ENCODE measurements at places on chromosomes 7 and 10.

DNA sequence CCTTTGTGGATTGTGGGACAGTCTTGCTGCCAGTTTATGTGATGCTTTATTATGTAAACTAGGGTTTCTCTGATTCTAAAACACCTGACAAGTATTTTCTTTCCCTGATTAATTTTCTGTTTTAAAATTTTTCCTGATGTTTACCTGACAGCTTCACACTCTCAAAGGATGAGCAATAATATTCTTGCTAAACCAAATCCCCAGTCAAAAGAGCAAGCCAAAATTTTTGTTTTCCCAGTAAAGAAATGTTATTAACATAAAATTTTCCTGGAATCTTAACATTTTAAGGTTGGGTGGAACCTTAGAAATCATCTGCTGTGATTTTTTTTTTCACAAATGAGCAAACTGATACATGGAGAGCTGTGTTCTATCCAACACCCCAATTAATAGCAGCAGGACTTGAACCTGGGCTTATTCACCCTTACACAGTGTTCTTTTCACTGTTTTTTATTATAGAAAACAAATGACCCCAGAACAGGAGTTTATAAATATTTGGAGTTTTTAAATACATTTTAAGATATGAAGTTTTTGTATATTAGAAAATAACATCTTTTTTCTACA lies 185.2 kb upstream of the VIPR2 start:
- no peaks in the 10 kb centered on the region for H3K4me1 ChIP-seq
- no peaks in the 10 kb centered on the region for H3K36me3 ChIP-seq
- no peak overlapping the region for H3K27ac ChIP-seq
- DNase-seq, result no peak
- H3K27me3 ChIP-seq, result no peaks in the 10 kb centered on the region

DNA sequence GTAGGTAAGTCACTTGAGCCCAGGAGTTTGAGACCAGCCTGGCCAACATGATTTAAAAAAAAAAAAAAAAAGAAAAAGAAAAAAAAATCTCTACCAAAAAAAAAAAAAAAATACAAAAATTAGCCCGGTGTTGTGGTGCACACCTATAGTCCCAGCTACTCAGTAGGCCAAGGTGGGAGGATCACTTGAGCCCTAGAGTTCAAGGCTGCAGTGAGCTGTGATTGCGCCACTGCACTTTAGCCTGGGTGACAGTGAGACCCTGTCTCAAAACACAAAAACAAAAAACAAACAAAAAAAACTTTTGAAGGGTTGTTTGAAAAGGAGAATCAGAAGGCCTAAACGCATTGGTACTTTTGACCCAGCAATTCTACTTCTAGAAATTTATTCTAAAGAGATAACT lies 13.7 kb downstream of the TLL2 start:
- no peak overlapping the region for H3K27ac ChIP-seq
- no peak overlapping the region for H3K4me3 ChIP-seq
- no peak for DNase-seq
- no peaks in the 10 kb centered on the region for H3K36me3 ChIP-seq
- no peaks in the 10 kb centered on the region for H3K27me3 ChIP-seq
- peaks cover 19% of the 10 kb centered on the region for H3K4me1 ChIP-seq

GRCh38 chr10:131081376-131081775 lies 230.1 kb downstream of the TCERG1L start:
- no peaks in the 10 kb centered on the region for H3K27me3 ChIP-seq
- DNase-seq, result no peak
- H3K4me1 ChIP-seq, result no peaks in the 10 kb centered on the region
- no peaks in the 10 kb centered on the region for H3K36me3 ChIP-seq

GRCh38 chr7:92831716-92832533 lies 4.4 kb downstream of the CDK6 start:
- H3K4me1 ChIP-seq, result peaks cover 36% of the 10 kb centered on the region
- H3K36me3 ChIP-seq, result peaks cover 28% of the 10 kb centered on the region
- no peak for DNase-seq
- peak overlapping the region; percentile 91 for H3K27ac ChIP-seq
- peak overlapping the region; percentile 94 for H3K4me3 ChIP-seq

GRCh38 chr10:83253011-83253671 lies 886.2 kb upstream of the GHITM start:
- no peaks in the 10 kb centered on the region for H3K27me3 ChIP-seq
- H3K27ac ChIP-seq, result no peak overlapping the region
- H3K4me3 ChIP-seq, result no peak overlapping the region
- no peaks in the 10 kb centered on the region for H3K4me1 ChIP-seq

DNA sequence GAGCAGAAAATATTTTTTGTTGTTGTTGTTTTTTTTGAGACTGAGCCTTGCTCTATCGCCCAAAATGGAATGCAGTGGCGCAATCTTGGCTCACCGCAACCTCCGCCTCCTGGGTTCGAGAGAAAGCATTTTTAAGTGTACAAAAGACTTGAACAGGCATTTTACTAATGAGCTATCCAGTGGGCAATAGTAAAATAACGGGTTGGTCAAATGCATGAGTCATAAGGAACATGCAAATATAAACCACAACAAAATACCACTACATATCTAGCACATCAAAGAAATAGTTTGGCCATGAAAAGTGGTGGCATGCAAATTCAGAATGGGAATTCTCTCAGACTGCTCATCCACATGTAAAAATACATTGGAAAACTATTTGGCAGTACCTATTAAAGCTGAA lies 71.7 kb upstream of the TMEM106B start:
- no peaks in the 10 kb centered on the region for H3K4me1 ChIP-seq
- H3K36me3 ChIP-seq, result no peaks in the 10 kb centered on the region
- DNase-seq, result no peak
- H3K4me3 ChIP-seq, result no peak overlapping the region
- no peaks in the 10 kb centered on the region for H3K27me3 ChIP-seq
- H3K27ac ChIP-seq, result no peak overlapping the region

- H3K4me1 ChIP-seq, result no peaks in the 10 kb centered on the region
- H3K4me3 ChIP-seq, result no peak overlapping the region
- no peaks in the 10 kb centered on the region for H3K27me3 ChIP-seq
- H3K36me3 ChIP-seq, result no peaks in the 10 kb centered on the region
- no peak for DNase-seq
Measured at GRCh38 chr7:153590136-153590535, 462.1 kb upstream of the DPP6 start.

- H3K36me3 ChIP-seq, result no peaks in the 10 kb centered on the region
- peak overlapping the region; percentile 43 for H3K4me3 ChIP-seq
- peaks cover 44% of the 10 kb centered on the region for H3K4me1 ChIP-seq
Measured at GRCh38 chr7:126700807-126701604, 551.7 kb downstream of the GRM8 start.

- H3K27ac ChIP-seq, result no peak overlapping the region
- no peaks in the 10 kb centered on the region for H3K4me1 ChIP-seq
- DNase-seq, result no peak
- H3K4me3 ChIP-seq, result no peak overlapping the region
Measured at GRCh38 chr7:107726356-107727130, 17.4 kb upstream of the CBLL1 start.

DNA sequence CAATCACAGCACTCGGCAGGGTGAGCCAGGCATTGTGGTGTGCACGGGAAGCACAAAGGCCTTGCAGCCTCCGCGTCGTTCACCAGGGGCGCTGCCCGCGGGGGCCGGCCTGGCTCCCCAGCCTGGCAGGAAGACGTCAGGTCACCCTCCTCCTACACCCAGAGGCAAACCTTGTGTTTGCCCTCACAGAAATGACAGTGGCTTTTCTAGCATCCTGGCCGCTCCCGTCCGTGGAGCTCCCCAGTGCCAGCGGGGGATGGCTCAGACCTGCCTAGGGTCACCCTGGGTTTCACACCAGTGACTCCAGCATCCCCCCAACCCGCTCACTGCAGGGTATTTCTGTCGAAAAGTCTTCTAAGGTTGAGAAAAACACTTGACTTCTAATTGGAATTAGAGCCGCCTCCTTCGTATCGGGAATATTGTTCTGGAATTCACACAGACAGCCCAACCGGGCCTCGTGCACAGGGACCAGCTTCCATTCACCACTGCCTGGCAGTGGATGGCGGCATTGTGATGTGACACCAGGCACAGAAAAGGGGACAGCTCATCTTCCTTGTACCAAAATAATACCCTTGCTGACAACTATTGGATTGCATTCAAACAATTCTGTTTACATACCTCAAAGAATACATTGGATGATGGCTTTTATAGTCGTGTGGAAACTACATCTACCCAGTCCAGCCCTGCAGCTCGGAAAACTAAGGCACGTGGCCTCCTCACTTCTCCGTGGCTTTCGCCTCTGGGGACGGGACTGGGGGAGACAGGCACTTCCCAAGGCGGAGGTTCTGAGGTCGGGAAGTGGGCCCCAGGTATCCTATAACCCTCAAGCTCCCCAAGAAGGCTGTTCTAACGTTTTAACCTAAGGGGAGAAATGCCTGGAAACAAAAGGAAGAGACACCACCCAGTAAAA lies 109.0 kb downstream of the EBF3 start:
- no peak overlapping the region for H3K4me3 ChIP-seq
- no peaks in the 10 kb centered on the region for H3K36me3 ChIP-seq
- H3K27me3 ChIP-seq, result no peaks in the 10 kb centered on the region
- no peak for DNase-seq

DNA sequence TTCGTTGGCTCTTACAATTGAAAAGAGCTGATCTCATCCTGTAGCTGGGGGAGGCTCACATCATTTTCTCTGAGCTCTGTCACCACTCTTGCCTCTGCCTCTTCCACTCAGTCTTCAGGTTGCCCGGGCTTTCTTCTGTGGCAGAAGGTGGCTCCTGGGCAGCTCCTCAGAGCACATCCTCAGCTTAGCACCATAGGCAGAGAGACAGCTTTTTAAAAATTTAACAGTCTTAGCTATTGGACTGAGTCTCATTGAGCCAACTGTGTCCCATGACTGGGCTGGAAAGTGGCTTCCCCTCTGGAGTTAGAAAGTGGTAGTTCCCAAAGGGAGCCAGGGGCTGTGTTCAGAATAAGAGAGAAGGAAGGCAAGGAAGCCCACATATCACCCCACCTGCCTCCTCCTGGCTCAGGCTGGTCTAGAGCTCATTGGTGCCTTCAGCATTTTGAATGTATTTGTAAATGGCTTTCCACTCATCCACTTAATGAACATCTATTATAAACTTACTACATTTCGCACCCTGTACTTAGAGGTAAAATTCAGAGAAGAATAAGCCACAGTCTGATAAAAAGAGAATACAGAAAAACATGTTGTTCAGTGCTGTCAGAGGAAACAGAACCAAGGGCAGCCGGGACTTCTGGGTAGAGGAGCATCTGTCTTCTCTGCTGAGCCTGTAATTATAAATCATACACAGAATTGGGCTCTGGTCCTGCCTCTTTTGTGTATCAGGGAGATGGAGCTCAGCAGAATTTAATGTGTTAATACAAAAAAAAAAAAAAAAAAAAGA lies 119.3 kb downstream of the WDFY4 start:
- H3K4me1 ChIP-seq, result peaks cover 36% of the 10 kb centered on the region

DNA sequence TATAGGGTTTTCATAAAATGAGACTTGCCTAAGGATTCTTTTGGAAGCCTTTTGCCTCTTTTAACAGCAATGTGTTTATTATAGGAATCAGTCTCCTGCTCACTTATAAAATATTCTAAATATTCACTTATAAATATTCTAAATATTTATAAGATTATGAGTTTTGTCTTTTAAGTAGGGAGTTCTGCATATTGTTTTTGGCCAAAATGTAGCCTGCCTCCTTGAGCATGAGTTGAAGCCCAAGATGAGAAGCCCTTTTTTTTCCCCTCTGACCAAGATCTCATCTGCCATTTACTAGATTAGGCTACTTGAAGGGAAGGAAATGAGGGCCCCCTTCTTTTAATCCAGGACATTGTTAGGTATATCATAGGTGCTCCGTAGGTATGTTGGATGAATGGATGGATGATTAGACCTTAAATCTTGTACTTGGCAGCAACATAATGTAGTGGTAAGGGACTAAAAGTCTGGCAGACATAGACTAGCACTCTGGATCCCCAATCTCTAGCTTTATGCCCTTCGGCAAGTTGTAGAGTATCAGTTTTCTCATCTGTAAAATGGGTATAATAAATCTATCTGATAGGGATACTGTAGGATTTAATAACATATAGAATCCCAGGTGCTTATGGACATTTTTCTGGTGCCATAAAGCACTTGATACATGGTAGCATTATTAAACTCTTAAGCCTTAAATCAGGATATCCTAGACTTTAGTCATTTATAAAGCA lies 59.1 kb downstream of the ARID5B start:
- no peak overlapping the region for H3K4me3 ChIP-seq
- DNase-seq, result no peak
- no peaks in the 10 kb centered on the region for H3K4me1 ChIP-seq
- no peak overlapping the region for H3K27ac ChIP-seq
- peaks cover 1% of the 10 kb centered on the region for H3K36me3 ChIP-seq
- H3K27me3 ChIP-seq, result no peaks in the 10 kb centered on the region

DNA sequence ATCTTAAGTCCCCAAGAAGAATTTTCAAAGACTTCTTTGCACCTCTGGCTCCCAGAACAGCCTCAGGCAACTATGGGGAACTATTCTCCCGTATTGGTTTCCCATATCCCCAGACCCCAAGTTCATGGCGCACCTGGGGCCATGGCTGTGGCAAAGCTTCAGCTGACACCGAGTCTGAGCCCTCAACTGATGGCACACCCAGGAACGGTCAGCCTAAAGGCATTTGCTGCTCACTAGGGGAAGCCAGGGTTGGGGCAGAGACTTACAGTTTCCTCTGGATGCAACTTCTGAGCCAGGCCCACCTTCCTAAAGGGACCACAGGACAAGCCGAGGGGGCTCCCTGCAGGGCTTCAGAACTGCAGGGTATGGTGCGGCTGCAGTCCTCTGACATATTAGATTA lies 13.7 kb upstream of the CPA1 start:
- H3K4me1 ChIP-seq, result peaks cover 53% of the 10 kb centered on the region
- no peak for DNase-seq
- H3K27ac ChIP-seq, result no peak overlapping the region
- H3K36me3 ChIP-seq, result no peaks in the 10 kb centered on the region

DNA sequence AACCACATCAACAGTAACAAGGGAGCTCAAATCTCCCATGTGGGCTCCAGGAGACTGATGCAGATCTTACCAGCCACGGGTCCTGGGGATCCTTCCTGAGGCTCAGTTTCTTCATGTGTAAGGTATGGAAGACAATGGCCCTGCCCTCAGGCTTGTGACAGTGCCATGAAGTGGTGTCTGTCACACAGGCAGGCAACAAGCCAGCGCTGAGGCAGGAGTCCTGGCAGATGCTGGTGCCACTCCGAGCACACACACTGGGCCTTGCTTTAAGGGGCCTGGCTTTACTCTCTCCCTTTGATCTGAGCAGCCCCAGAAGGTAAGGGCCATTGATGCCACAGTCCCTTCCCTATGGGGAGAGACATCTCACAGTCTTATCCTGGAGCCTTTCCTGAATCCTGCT lies 28.4 kb upstream of the LRRC18 start:
- no peak for DNase-seq
- H3K4me3 ChIP-seq, result no peak overlapping the region
- H3K27ac ChIP-seq, result no peak overlapping the region
- no peaks in the 10 kb centered on the region for H3K4me1 ChIP-seq

DNA sequence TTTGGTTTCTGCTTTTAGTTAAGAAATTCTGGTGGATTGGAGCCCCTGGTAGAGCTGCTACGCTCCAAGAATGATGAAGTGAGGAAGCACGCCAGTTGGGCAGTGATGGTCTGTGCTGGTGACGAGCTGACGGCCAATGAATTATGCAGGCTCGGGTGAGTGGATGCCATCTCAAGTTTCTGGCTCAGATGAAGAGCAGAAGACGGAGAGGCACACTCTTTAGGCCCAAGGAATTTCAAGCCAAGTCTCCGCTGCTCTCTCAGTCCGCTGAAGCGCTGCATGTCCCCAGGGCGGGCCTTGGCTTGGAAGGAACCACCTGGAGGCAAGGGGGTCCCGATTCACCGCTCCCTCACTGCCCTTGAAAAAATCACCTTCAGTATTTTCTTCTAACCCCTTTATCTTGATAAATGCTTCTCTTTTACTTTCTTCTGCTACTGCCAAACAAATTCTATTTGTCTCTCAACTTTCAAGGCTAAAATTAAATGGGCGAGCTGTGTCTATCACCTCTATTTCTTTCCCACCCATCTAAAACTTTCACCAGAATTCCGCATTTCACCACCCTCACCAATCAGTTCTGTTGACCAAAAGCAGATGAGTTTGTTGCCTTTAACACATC lies 74.2 kb downstream of the ARMC3 start:
- H3K36me3 ChIP-seq, result no peaks in the 10 kb centered on the region
- H3K27ac ChIP-seq, result no peak overlapping the region
- DNase-seq, result no peak
- no peak overlapping the region for H3K4me3 ChIP-seq
